Right lung (tissue), 10 donors: ENCODE measurements at places on chromosomes 2 and 18. TPM values are rescaled to one million over a fixed set of nuclear protein-coding genes. Genes with fewer than 3 reads are reported as not detected.

SERPINB7 gene
- polyA plus RNA-seq, result not detected

NDUFB3 gene
- polyA plus RNA-seq, result 67.8 TPM

- no peak for DNase-seq
These were observed 16.3 kb downstream of the PROC start for GRCh38 chr2:127434515-127434914.

DNA sequence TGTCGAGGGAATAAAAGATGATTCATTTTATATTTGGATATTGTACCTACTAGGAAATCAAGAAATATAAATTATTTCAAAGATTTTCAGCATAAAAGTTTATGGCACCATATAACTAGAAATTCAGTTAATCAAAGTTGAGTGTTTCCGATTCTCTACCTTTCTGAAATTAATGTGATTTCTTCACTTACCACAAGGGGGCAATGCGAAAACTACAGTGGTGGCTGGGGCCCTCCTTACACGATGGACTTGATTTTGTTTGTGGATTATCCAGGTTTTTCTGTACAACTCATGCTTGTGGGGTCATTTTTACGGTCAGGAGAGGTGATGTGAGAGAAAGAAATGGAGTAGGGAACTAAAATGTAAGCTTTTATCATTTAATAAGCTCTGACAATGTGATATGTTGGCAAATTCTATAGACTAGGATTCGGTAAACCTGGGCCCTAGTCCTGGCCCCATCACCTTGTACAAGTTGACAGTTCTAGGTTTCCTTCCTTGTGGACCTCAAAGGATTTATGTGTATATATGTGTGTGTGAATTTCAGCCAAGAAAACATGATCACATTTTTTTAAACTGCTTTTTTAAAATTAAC, 47.6 kb downstream of the G6PC2 start:
- no peak for DNase-seq

DNA sequence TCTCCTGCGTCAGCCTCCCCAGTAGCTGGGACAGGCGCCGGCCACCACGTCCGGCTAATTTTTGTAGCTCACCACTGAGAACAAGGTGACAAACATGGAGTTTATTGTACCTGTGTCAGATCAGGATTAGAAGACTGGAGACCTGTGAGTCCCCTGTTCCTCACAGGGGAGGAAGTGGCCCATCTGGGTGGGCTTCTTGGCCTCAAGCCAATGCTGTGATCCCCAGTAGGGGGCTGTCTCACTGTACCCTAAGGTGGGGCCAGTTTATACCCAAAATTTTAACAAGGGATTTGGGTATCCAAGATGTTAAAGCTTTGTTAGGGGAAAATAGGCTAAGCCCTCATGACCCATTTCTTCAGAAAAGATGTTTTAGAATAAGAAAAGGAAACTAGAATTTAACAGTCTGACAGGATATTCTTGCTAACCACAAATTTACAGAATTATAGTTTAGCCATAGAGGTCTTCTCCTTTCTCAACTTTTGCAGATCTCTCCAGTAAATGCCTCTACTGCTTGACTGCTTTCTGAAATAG, 16.3 kb downstream of the PCBP1 start:
- DNase-seq, result no peak
